NCI-H1694 (cell line): ENCODE measurements at places on chromosomes 5 and 9.

GRCh38 chr5:1665803-1666202 is 133.8 kb downstream of the MRPL36 start:
- no peak for DNase-seq

GRCh38 chr5:132000241-132000490 is 11.3 kb downstream of the ACSL6 start:
- no peak for DNase-seq

GRCh38 chr9:3948826-3949556 is 350.9 kb downstream of the GLIS3 start:
- DNase-seq, result no peak

DNA sequence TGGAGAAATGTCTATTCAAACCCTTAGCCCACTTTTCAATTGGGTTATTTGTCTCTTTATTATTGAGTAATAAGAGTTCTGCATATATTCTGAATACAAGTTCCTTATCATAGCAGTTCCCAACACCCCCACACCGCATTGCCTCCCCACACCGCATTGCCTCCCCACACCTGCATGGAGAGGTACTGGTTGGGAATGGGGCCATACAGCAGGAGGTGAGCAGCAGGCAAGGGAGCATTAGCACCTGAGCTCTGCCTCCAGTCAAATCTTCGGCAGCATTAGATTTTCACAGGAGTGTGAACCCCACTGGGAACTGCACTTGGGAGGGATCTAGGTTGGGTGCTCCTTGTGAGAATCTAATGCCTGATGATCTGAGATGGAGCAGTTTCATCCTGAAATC is 10.6 kb upstream of the SAP30L start:
- no peak for DNase-seq

DNA sequence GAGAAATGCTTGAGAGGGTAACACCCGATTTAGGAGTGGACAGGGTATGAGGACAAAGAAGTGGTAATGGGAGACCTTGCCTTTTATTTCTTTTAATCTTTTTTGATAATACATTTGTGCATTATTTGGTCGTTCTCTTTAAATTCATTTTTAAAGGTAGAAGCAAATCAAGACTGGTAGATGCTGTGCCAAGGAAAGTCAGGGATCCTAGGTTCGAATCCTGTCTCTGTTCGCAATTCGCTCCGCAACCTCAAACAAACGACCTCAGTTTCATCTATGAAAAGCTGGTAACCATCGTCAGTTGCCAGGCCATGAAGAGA is 353 bp upstream of the TMED9 start:
- DNase-seq, result no peak

- no peak for DNase-seq
Measured at GRCh38 chr5:81247441-81247972, 14.4 kb downstream of the CKMT2 start.

GRCh38 chr5:96714450-96714849 is 52.3 kb downstream of the CAST start:
- no peak for DNase-seq

GRCh38 chr5:111432883-111433536 is 79.3 kb downstream of the STARD4 start:
- no peak for DNase-seq

DNA sequence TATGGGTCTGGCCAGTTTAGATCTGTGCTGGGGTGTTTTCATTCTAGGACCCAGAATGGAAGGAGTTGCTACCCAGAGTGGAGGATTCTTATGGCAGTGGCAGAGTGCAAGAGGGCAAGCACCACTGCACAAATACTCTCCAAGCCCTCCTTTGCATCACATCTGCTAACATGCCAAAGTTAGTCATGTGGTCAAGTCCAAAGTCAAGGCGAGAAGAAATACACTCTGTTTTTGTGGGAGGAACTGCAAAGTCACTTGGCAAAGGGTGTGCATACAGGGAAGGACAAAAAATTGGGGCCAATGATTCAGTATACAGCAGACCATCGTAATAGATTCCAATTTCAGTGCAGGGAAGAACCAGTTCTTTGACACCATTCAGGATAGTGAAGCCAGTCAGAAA is 43.9 kb upstream of the HMGCS1 start:
- DNase-seq, result no peak

GRCh38 chr5:122078116-122079110 is at the start of gene LOX:
Gene LOX, minus strand, starts transcription at chr5:122078259. Its CDS starts 274 bp downstream, at chr5:122077985.
- no peak for DNase-seq
